ENCODE measurements at places on chromosomes 6 and 20. TPM values are rescaled to one million over a fixed set of nuclear protein-coding genes. Genes with fewer than 3 reads are reported as not detected.

DNA sequence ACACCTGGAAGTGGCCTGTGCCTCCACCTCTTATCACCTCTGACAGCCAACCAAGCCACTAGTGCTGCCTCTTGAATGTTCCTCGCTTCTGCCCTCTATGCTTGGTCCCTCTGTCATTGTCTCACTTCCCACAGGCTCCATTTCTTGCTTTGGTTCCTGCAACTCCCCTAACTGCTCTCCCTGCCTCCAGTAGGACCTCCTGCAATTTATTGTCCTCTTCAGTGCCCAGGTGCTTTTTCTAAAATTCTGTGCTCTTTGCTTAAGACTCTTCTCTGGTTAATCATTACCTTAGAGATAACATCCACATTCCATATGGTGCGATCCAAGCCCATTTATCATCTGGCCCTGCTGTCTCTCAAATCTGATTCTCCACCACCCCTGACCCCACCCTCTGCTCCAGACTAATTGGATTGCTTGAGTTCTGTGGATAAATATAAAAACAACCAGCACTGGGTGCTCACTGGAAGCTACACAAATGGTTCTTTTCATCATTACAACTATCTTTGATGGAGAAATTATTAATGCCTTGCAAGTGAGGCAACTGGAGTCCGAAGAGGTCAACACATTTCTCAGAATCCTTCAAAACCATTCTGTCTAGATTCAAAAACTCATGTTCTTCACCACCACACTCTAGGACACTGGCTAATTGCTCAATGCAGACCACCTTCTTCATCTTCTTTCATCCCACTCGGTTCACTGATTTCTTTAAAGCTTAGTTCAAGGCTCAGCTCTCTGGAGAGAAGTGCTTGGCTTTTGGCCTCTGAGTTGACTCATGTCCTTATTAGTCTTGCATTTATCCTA is 47.2 kb downstream of the FOXA2 start:
- ATAC-seq, result no peak

DNA sequence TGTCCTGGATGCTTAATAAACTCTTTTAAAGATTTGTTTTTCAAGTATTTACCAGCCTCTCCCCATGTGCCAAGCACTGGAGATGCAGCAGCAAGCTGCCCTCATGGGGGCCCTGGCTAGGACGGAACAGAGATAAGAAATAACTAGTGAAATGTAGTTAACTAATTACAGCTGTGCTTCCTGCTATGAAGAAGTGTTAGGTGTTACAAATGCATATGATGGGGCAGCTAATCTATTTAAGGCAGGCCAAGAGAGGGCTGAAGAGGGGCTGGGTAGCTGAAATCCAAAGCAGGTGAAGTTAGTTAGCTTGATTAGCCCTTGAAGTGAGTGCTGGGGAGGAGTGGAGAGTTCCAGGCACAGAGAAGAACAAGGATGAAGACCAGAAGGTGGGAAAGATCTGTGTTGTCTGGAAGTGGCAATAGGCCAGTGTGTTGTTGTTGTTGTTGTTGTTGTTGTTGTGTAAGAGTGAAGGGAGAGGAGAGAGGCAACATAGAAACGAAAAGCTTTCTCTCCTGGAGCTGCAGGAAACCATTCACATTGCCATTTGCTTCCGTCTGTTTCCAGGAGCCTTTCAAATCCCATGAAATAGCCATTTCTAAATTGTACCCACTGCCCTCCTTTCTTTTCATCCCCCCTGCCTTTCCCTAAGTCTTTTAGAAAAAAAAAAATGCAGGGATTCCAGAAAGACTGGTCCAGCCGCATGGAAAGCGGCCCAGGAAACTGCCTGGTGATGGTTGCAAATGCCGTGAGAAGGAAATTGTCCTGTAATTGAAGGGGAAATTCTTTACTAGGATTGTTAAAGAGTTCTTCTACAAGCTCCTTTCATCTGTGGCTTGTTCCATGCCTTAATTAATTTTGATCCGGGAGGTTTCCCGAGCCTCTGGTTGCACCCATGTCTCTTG is 119.6 kb downstream of the TFAP2C start:
- ATAC-seq, result no peak

GRCh38 chr6:76639941-76640340 is 567.5 kb upstream of the IMPG1 start:
- no peak for ATAC-seq

GRCh38 chr6:157226026-157226625 is 97.2 kb downstream of the TMEM242 start:
- ATAC-seq, result peak; percentile 87

DNA sequence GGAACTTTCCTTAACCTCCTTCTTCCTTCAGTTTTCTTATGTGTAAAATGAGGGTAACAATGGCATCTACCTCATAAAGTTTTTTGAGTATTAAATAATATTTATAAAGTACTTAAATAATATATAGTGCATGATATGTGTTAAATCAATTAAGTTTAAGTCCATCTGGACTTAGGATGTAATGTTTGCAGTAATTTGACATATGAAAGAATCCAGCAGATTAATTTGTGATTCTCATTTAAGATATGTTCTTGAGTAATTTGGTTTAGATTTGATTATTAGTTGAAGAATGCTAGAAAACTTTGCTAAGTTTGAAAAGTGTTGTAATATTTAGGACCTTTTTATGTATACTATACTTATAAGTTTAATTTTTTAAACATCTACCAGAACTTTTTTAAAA is 18.1 kb downstream of the KCTD20 start:
- ATAC-seq, result no peak

DNA sequence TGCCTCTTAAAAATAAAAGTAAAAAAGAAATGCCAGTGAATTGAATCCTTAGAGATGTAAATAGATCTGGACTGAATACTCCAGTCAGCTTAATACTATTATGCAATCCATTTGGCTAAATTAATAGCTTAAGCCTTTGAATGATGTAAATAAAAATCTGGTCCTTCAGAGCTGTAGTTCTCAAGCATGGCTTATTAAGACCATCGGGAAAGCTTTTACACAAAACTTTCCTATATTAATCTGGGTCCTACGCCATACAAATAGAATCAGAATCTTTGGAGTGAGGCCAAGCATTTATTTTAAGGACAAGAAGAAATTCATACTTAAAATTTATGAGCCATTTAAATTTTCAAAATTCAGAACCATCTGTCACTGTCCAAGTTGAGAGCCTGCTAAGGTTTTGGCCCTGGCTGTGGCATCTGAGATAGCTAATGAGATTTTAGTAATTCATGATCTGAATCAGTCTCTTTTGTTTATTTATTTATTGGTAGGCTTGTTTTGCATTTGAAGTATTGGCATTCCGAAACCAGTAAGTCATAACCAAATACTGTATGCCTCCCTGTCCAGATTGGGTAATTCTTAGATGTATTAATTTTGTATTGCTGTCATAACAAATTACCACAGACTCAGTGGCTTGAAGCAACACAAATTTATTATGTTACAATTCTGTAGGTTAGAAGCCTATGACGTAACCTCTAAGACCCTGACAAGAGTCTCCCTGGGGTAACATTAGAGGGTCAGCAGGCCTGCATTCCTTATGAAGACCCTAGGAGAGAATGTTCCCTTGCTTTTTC is 228.1 kb upstream of the RAB32 start:
- ATAC-seq, result no peak

DNA sequence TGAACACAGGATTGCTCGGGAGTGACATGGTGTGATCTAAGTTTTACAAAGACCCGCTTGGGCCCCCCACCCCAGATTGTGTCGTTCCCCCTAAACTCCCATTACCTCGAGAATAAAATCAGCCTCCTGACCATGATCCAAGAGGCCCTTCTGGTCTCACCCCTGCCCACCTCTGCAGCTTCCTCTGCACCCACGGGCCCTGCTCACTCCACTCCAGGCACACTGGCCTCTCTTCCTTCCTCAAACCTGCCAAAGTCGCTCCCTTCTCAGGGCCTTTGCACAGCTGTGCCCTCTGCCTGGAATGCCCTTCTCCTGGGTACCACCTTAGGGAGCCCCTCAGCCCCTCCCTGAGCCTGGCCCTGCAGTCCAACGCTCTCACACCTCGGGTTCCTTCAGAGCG is 17.9 kb downstream of the TGM2 start:
- ATAC-seq, result no peak

DNA sequence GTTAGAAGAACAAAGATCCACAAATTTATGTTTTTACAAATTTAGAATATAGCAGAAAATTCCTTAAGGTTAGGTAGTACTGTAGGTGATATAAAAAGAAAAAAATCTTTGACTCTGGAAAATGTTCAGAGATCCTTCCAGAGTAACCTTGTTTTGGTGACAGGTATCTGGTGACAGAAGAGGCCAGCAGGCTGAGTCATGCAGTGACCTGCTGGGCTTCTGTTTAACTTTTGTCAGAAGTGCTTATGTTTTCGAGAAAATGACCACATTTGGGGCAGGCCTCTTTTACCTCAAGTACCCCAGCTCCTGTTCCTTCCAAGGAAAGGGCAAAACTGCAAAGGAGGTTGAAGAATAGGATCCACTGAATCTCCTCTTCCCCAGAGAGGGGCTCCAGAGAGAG is 10.5 kb upstream of the CLDN20 start:
- no peak for ATAC-seq

GRCh38 chr20:38112261-38112929 is 52.7 kb downstream of the TGM2 start:
- no peak for ATAC-seq

DNA sequence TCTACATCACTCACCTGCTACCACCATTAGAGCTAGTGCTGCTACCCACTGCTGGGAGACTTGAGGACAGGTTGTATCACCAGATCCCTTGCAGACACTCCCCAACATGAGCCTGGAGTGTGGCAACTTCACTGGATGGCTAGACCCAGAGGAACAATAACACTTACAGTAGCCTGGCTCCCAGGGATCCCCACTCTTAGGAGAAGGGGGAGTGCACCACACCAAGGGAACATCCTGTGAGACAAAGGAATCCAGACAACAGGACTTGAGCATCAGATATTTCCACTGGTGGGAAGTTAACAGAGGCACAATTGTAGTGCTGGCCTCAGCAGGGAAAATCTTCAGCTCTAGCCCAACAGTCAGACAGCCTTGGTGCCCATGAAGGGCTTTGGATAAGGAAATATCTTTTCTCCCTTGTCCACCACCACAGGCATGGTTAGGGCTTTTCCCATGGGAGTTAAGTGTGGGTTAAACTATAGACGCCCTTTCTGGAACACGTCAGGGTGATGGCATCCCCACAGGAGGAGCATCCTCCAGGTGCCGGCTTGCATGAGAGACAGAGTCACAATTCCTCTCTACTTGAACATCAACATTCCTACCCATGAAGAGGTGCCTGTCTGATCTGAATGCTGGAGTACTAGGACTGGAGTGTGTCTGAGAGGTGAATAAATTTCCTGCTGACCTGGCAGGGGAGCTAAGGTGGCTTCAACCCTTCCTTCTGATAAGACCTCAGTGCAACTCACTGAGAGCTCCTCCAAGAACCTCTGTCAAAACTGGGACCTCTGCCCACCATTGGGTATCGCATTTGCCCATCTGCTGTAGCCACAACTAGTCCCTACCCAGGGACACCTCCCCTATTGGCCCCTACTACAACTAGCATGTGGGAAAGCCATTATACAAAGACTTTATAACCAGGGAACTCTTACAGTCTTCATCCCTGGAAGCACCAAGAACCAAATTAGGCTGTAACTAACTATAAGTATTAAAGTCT is 55.4 kb upstream of the SIRPG start:
- ATAC-seq, result no peak

DNA sequence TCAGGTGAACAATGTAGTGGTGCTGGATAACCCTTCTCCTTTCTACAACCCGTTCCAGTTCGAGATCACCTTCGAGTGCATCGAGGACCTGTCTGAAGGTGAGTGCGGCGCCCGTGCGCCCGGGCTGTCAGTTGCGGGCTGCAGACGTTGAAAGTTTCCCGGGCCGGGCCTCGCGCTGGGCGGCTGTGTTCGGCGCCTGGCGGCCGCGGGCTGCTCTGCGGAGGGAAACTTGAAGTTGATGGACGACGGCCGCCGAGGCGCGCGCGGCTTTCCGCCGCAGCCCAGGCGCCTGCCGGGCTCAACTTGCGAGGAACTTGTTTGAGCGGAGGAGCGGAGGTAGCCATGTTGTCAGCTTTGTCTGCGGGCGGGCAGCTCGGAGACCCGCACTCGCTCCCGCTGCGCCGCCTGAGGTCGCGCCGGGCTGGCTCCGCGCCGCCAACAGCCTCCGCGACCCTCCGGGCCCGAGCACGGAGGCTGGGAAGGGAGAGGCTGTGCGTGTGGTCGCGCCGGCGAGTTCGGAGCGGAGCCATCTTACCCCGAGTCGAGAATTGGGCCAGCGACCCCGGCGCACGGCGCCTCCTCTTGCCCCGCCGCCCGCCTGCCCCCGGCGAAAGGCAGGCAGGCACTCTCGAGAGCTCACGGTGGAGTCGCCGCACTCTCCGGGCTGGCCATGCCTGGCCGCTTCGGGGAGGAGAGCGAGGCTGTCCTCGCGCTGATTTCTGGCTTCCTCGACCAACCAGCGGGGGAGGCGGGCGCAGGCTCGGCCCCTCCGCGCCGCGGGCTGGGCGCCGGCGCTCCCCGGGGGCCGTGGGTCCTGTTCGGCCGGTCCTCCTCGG is 691 bp downstream of the ASF1A start:
- peak; percentile 71 for ATAC-seq

DNA sequence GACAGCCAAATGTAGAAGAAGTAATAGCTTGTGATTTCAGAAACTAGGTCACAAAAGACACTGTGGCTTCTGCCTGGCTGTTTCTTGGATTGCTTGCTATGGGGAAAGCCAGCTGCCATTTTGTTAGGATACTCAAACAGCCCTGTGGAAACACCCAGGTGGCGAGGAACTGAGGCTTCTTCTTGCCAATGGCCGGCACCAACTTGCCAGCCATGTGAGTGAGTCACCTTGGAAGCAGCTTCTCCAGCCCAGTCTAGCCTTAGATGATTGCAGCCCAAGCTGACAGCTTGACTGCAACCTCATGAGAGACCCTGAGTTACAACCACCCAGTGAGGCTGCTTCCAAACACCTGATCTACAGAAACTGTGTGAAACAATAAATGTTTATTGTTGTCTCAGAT is 11.9 kb upstream of the KIAA1755 start:
- ATAC-seq, result no peak

- no peak for ATAC-seq
Measured at GRCh38 chr20:48599106-48599747, 228.6 kb downstream of the PREX1 start.

BTBD3 gene
- 38.1 TPM for total RNA-seq

DEF6 gene
- total RNA-seq, result 4.2 TPM

SCRT2 gene
- not detected for total RNA-seq

XKR7 gene
- not detected for total RNA-seq

TAGAP gene
- total RNA-seq, result 4.3 TPM

All from gastroesophageal sphincter (tissue), 4 donors.